ENCODE measurements at places on chromosomes 11 and 22. TPM values are rescaled to one million over a fixed set of nuclear protein-coding genes. Genes with fewer than 3 reads are reported as not detected.
A peak's percentile ranks its signal among the peaks of the same experiment; 100 is the strongest.

GRCh38 chr11:95084509-95084908 is 5.1 kb upstream of the ENDOD1 start:
- no peak for DNase-seq
- H3K27ac ChIP-seq, result no peak overlapping the region
- H3K4me3 ChIP-seq, result no peak overlapping the region
- H3K27me3 ChIP-seq, result no peaks in the 10 kb centered on the region
- no peaks in the 10 kb centered on the region for H3K36me3 ChIP-seq
- peaks cover 37% of the 10 kb centered on the region for H3K4me1 ChIP-seq

GRCh38 chr22:49955581-49956417 is 4.8 kb upstream of the PIM3 start:
- no peaks in the 10 kb centered on the region for H3K27me3 ChIP-seq
- no peak overlapping the region for H3K4me3 ChIP-seq
- no peak for DNase-seq
- no peak overlapping the region for H3K27ac ChIP-seq

WNT7B gene
- not detected for total RNA-seq

GRCh38 chr22:39254789-39255298 is 10.1 kb upstream of the PDGFB start:
- peak overlapping the region; percentile 75 for H3K27ac ChIP-seq
- H3K4me1 ChIP-seq, result peaks cover 32% of the 10 kb centered on the region
- no peak overlapping the region for H3K4me3 ChIP-seq
- no peaks in the 10 kb centered on the region for H3K27me3 ChIP-seq
- no peak for DNase-seq
- no peaks in the 10 kb centered on the region for H3K36me3 ChIP-seq

DNA sequence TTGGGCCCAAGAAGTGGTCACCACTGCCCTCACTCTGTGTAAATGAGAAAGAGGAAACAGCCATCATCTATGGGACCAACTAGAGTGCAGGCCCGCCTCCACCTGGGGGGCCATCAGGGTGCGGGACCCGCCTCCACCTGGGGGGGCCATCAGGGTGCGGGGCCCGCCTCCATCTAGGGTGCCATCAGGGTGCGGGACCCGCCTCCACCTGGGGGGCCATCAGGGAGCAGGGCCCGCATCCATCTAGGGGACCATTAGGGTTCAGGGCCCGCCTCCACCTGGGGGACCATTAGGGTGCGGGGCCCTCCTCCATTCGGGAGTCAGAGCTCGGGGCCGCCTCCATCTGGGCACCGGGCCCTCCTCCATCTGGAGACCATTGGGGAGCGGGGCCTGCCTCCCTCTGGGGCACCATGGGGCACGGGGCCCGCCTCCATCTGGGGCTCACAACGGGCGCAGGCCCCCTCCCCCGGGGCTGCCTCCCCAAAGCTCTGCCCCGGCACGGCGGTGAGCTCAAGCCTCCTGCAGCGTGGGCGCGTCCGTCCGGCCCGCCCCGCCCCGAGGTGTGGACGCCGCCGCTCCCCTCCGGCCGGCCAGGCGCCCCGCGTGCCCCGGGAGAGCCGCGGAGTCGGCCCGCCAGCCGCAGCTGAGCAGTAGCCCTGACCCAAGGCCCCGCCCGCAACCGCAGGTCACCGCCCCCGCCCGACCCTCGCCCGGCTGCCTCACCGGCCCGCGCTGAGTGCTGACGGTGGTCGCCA is 512 bp downstream of the TOLLIP start:
- no peak for DNase-seq
- peak overlapping the region; percentile 95 for H3K27ac ChIP-seq
- no peaks in the 10 kb centered on the region for H3K36me3 ChIP-seq
- peaks cover 46% of the 10 kb centered on the region for H3K4me1 ChIP-seq

NAALADL1 gene
- 25.8 TPM for total RNA-seq

DSCAML1 gene
- total RNA-seq, result 0.41 TPM

DNA sequence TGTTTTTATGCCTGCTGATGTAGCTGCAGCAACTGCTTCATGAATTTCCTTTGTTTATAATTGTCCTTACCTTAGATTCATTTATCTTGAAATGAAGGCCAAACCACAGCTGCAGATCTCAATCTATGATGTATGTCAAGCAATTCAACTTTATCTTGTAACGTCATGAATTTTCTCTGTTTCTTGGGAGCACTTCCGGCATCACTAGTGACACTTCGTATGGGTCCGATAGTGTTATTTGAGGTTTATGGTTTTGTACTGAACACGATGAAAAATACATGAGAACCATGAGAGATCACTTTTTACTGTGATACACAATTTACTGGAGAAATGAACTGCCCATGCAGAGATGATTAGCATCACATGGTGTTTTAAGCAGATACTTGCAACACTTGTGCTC is 98.5 kb downstream of the CSTPP1 start:
- H3K4me3 ChIP-seq, result no peak overlapping the region
- H3K4me1 ChIP-seq, result no peaks in the 10 kb centered on the region
- no peak overlapping the region for H3K27ac ChIP-seq

DNA sequence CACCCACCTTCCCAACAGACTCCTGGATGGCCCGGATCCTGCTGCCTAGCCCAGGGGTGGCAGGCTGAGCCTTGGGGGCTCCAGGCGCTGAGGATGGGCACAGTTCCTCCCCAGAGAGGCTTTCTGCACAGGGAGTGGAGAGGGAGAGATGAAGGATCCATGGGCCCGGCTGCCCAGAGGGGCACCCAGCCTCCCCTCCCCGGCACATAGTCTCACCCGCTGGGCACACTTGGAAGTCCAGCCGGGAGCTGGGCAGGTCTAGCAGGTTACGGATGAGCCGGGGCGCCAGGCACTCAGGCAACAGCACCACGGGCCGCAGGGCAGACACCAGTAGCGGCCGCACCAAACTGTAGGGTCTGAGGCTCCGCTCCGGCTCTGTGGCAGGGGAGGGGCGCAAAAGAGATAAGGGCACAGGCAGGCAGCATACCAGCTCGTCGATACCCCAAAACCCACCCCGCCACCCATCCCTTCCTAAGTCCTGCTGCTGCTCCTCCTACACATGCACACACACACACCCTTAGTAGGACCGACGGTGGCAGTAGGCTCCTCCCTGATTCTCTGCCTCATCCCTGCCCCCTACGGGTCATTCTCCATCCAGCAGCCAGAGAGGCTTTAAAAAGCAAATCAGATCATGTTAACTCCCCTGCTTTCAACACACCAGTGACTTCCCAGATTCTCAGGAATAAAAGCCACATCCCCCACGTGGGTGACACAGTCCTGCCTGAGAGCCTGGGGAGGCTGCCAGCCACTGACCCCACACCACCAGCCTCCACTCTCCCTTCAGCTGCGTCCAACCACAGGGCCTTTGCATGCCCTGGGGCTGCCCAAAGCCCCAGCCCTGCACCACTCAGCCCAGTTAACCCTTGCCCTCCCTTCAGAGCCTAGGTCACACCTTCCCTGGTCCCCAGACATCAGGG is 6.5 kb upstream of the MFNG start:
- no peaks in the 10 kb centered on the region for H3K27me3 ChIP-seq
- H3K36me3 ChIP-seq, result no peaks in the 10 kb centered on the region
- H3K27ac ChIP-seq, result no peak overlapping the region
- no peaks in the 10 kb centered on the region for H3K4me1 ChIP-seq
- no peak for DNase-seq
- no peak overlapping the region for H3K4me3 ChIP-seq

DNA sequence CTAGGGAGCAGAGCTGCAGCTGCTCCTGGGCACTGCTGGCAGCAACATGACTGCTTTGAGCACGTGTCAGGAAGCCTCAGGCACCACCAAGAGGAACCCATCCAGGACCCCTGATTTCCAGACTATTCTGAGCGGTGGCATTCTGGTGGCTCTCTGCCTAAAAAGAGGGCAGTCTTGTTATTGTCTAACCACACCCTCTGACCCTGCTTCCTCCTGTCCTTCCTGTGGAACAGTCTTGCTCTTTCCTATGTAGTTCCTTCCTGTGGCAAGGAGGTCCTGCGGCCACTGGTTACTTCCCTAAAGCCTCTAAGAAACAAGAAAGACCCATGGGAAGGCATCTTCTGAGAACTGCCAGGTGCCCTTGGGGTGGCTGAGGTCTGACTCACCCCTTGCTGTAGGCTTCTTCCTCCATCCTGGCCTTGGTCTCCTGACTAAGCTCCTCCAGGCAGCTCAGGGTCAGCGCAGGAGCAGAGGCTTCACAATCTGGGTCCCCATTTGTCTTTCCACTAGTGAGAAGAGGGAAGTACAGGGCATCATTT is 13.1 kb upstream of the LYVE1 start:
- H3K4me1 ChIP-seq, result peaks cover 49% of the 10 kb centered on the region
- no peaks in the 10 kb centered on the region for H3K27me3 ChIP-seq
- H3K4me3 ChIP-seq, result no peak overlapping the region
- H3K36me3 ChIP-seq, result peaks cover 71% of the 10 kb centered on the region
- no peak for DNase-seq

SYCE3 gene
- not detected for total RNA-seq
